ENCODE measurements at places on chromosomes 4 and X.

GRCh38 chr4:70658418-70658817 lies 7.9 kb downstream of the JCHAIN start:
- no peak for DNase-seq

GRCh38 chr4:34417160-34417559 lies 1827.2 kb downstream of the ARAP2 start:
- no peak for DNase-seq

GRCh38 chrX:78378476-78379115 lies 51.2 kb upstream of the CYSLTR1 start:
- DNase-seq = no peak

DNA sequence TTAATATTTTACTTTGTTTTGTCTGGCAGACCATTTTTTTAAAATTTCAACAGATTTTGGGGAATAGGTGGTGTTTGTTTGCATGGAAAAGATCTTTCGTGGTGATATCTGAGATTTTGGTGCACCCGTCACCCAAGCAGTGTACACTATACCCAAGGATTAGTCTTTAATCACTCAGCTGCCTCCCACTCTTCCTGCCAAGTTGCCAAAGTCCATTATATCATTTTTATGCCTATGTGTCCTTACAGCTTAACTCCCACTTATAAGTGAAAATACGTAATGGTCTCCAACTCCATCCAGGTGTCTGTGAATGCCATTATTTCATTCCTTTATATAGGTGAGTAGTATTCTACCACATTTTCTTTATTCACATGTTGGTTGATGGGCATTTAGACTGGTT lies 281.7 kb upstream of the GK2 start:
- DNase-seq = no peak

- DNase-seq = no peak
These were observed 235.3 kb downstream of the TENM3 start for GRCh38 chr4:182478475-182478874.

GRCh38 chr4:40562208-40562607 lies 67.5 kb downstream of the RBM47 start:
- no peak for DNase-seq

- DNase-seq = no peak
These were observed 42.3 kb upstream of the FAT1 start for GRCh38 chr4:186765673-186766546.

DNA sequence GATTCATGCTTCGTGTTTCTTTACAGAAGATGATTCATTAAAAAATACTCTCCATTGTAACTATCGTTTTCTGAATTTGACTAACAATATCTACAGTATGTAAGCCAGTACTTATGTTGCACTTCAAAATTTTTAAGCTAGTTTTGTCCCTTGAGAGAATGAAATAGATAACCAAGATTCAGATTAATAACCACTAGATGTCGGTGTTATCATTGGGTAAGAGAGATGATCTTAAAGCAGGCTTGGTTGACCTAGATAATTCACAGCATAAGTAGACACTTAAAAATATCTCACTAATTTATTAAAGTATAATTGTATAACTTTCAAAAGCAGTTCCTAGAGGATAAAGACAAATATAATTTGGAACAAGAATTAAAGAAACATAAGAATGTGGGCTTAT lies 430.9 kb downstream of the C4orf33 start:
- no peak for DNase-seq

- DNase-seq = no peak
These were observed 146.3 kb downstream of the LDB2 start for GRCh38 chr4:16752150-16752549.

DNA sequence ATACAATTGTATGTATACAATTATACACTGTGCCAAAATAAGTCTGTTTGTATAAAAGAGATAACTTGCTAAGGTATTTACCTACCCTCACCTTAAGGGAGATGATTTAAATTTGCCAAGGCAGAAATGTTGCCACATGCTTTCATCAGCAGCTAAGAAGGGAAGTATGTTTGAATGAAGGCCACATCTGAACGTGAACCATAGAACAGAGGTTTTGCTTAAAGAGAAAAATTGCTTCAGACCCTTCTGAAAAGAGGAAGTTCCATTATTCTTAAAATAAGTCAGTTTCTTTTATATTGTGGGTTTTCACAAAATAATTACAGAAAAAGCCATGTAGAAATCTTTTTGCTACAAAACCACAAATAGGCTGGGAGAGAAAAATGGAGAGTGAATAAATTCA lies 621.5 kb upstream of the HTR2C start:
- DNase-seq = no peak

GRCh38 chr4:1608196-1608820 lies 75.8 kb downstream of the FAM53A start:
- DNase-seq = no peak

DNA sequence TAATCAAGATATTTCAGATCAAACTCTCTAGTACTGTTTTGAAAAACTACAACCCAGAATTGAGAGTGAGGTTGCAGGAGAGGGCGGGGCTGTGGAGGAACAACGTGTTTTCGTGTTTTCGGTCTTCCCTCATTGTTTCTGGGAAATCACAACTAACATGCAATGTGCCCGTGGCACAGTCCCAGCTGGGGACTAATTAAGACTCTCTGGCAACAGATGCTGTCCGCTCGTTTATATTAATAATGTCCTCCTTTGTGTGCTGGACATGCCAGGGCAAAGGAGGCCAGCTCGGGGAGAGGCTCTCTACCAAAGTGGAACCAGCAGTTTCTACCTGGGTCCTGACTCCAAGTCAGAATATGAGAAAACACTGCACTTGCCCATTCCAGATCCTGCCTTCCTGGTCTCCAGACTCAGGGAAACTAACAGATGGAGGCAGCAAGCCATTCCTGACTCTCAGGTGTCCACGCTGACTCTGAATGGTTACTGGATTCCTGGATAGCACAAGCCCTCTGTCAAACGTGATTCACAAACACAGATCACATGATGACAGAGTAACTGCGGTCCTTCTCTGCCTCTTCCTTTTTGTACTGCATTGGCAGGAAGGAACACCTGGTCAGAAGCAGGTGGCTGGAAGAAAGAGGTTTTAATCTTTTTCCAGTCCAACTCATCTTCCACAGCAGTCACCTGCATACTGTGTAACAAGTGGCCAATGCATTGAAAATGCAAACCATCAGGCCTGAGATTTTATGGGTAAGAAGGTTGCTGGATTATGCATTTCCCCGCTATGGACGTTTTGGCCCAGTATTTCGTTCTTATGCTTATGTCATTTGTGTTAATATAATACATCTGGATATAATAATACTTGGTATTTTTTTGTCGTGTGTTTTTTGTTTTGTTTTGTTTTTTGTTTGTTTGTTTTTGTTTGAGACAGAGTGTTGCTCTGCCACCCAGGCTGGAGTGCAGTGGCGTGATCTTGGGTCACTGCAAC lies 65.0 kb downstream of the COQ2 start:
- DNase-seq = peak; percentile 80

DNA sequence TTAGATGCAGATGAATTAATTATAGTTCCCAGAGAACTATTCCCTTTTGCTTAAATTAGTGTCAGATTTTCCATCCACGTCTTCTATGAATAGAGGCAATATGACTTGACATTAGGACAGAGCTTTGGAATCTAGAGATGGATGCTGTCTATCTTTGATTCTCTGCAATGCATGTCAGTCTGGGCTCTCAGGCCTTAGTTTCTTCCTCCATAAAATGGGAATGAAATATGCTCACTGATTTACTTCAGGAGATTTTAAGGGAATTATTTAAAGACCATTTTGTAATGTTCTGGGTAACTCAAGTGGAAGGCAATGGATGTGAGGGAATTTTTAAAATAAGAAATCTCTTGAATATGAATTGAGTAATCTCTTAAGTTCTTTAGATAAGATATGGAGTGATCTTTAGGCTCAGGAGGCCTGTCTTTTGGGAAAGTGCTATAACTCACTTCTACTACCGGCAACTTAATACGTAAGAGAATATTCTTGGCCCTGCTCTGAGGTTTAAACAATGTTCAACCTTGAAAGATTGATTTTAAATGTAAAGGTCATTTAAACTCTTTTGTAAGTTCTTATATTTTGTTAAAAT lies 29.0 kb downstream of the MGST2 start:
- DNase-seq = no peak

DNA sequence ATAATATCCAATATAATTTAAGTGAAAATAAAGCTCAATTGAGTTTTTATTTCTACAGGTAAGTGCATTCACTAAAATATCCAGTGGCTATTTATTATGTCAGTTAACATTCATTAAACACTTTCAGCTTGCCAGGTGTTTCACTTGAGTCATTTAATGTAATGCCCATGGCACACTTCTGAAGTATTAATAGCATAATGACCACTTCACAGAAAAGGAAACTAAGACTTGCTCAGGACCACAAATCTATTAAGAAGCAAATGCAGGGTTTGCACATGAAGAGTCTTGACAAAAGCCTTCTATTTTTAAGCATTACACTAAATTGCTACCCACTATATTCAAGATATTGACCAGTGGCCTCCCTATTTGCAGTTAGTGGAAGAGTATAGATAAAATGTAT lies 612.7 kb downstream of the KCTD8 start:
- DNase-seq = no peak

GRCh38 chrX:43589735-43590134 lies 66.4 kb upstream of the MAOA start:
- DNase-seq = no peak

DNA sequence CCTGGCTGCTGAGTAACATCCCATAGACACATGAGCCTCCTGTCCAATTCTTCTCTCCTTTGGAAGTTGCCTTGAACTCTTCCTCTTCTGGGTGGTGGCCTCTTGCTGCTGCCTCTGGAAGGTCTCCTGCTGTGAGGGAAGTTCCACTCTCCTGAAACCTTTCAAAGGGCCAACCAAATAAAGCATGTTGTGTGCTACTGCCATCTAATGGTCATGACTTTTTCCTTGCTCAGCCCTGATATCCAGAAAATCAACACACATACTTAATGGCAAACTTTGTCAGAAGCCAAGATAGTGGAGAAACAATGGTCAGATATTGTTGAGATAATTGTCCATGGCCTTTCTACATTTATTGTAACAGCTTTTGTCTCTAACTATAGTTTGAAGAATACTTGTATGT lies 19.1 kb upstream of the ZXDA start:
- DNase-seq = no peak

- DNase-seq = peak; percentile 58
These were observed 808 bp downstream of the PRDM5 start for GRCh38 chr4:120921456-120922380.

DNA sequence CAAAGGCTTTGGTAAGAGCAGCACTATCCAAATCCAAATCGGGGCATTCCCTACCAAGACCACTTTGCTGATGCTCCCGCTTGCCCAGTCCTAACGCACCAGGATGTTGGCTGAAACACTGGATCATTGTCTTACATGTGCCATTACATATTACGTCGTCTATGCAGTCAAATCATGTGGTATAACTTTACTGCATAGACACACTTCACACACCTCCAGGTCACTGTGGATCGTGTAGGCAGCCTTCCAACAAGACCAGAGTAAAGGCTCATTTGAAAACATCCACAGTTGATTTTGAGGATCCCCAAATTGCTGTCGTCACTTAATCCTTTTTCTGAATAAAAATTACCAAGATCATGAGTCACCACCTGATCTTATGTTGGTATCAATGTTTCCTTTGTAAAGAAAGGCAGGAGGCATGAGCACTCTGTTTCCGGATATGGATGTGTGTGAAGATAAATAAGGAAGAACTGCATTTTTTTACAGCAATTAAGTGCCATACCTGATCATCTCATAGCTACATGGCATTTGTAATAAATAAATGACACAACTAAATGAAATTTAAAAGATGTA lies 18.5 kb downstream of the TENM3 start:
- DNase-seq = no peak

Measured in stimulated activated CD8-positive, alpha-beta memory T cell treated with anti-CD3 and anti-CD28 coated beads, Interleukin-4, amount 100 ng/mL, for 48 hours (primary cell).